Osteocyte (in vitro differentiated cells): ENCODE measurements at places on chromosomes 16 and 17. TPM values are rescaled to one million over a fixed set of nuclear protein-coding genes. Genes with fewer than 3 reads are reported as not detected.

Gene C17orf78
- total RNA-seq, result not detected in 2 replicates

- peak overlapping the region; percentile 59 for H3K4me3 ChIP-seq
- peaks cover 5% of the 10 kb centered on the region for H3K36me3 ChIP-seq
- peaks cover 28% of the 10 kb centered on the region for H3K4me1 ChIP-seq
- peak overlapping the region; percentile 90 for H3K27ac ChIP-seq
Measured at GRCh38 chr17:68953340-68953997, 1.7 kb downstream of the ABCA8 start.

DNA sequence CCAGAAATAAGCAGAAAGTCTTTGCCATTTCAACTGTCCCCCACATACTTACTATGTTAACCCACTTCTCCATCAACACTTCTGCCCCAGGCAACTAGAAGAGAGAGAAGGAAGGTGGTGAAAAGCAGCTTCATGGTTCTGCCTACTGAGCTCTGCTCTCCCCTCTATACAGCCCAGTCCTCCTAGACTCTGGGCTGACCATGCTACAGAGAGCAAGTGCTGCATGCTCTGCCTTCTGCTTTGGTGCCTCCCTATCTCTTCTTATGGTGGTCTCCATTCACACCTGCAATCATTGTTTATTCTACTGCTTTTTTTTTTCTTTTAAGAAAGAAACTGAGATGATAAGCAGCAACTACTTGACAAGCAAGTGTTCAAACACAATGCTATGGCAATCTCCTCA is 20.3 kb upstream of the CD300E start:
- no peak for DNase-seq
- H3K4me1 ChIP-seq, result no peaks in the 10 kb centered on the region
- no peaks in the 10 kb centered on the region for H3K36me3 ChIP-seq
- H3K4me3 ChIP-seq, result no peak overlapping the region
- H3K27ac ChIP-seq, result no peak overlapping the region

DNA sequence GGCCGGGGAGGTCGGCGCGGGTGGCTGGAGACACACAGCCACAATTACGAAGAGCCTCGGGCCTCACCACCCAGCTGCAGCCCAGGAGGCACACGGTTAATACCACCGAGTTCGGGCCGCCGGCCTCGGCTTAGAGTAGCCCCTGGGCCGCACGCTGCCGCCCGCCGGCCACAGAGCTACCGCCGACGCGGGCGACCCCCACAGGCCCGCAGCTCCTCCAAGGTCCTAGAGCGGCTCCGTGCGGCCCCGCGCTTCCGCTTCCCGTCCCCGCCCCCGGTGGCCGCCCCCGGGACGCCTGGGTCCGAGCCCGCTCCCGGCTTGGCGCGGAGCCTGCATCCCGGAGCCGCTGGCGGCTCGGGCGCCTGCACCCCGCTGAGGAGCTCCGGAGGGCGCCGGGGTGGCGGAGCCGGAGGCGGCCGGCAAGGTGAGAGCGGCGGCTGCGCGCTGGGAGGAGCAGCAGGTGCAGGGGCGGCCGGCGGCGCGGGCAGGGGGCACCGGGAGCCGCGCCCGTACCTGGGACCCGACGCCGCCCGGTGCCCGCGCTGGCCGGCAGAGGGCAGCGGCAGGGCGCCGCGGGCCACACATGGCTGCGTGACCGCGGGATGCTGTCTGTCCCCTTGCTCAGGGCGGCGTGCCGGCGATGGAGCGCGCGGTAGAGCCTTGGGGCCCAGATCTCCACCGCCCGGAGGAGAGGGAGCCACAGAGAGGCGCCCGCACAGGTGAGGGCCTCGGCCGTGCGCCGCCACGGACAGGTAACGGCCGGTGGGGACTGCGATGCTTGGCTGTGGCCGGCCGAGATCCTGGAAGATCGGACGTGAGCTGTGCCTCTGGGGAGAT is at the start of gene ZNF48:
TSS of gene ZNF48 (plus strand) at position 266 of the 837 bp plus-strand sequence. CDS start at position 641, 375 bp downstream.
- peak; percentile 94 for DNase-seq
- H3K4me1 ChIP-seq, result peaks cover 28% of the 10 kb centered on the region
- H3K27me3 ChIP-seq, result no peaks in the 10 kb centered on the region
- H3K36me3 ChIP-seq, result no peaks in the 10 kb centered on the region
- H3K27ac ChIP-seq, result peak within 1 kb of the TSS; percentile 98

- no peaks in the 10 kb centered on the region for H3K36me3 ChIP-seq
- peaks cover 7% of the 10 kb centered on the region for H3K27me3 ChIP-seq
- no peaks in the 10 kb centered on the region for H3K4me1 ChIP-seq
- DNase-seq, result no peak
Measured at GRCh38 chr16:1028056-1028455, 44.5 kb upstream of the SSTR5 start.

Gene MT3
- total RNA-seq, result not detected in 2 replicates

GRCh38 chr17:73663614-73664013 is 19.4 kb upstream of the SDK2 start:
- H3K27ac ChIP-seq, result no peak overlapping the region
- H3K36me3 ChIP-seq, result no peaks in the 10 kb centered on the region
- no peak for DNase-seq
- peaks cover 68% of the 10 kb centered on the region for H3K27me3 ChIP-seq
- no peak overlapping the region for H3K4me3 ChIP-seq
